ENCODE measurements at places on chromosomes 4 and X.

GRCh38 chr4:113955948-113956347, 23.5 kb downstream of the ARSJ start:
- DNase-seq = no peak

DNA sequence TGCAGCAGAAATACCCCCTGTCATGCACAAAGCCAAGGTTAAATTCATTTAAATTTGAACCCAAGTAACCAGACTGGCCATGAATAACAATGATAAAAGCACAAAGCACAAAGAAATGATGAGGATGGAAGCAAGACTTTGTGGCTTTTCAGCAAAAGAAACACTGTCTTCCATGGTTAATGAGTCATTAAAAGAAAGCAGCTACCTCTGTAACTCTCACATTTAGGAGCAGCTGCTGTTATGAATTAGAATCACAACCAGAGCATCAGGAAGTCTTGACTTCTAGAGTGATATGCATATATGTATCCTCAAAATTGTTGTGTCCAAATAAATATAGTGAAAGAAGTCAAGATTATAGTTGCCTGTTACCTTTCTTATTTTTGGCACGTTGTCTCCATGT, 70.7 kb upstream of the RPS6KA6 start:
- DNase-seq = no peak

- no peak for DNase-seq
These were observed 69.4 kb downstream of the PABPC4L start for GRCh38 chr4:134132086-134132783.

- DNase-seq = no peak
These were observed 584.2 kb downstream of the SPRY1 start for GRCh38 chr4:123980736-123981300.

DNA sequence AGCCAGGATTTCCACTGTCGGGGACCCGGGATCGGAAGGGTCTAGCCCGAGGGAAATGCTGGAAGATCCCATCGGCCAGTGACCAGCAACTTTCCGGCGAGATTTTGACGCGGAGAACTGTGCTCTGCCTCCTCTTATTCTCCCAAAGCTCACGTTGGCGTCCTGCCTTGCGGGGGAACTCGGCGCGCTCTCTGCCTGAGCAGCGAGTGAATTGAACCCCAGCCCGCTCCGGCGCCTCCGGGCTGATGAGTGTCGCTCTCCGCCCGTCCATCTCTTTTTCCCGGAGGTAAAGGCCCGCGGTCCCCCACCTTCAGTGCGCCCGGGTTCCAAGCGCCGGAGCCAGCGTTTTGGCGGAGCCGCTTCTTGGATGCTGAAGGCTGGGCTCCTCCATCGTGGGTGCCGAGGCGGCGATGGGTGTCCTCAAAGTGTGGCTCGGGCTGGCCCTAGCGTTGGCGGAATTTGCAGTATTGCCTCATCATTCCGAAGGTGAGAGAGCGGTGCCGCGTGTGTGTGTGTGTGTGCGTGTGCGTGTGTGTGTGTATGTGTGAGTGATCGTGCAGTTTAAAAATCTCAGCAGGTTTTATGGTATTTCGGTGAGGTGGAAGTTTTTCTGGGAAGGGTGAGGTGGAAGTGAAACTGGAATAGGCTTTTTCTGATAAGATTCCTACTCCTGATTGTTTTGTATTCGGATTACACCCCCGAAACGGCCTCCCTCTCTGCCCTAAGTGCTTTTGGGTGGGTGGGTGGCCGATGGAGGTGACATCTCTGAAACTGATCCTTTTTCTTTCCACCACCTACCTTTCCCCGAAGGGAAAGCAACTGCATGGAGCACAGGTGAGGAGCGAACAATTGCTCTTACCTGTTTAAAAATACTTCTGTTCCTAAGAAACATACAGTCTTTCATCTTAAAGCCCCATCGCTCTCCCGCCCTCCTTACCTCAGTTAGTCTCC, 752 bp downstream of the FRAS1 start:
- peak; percentile 8 for DNase-seq

DNA sequence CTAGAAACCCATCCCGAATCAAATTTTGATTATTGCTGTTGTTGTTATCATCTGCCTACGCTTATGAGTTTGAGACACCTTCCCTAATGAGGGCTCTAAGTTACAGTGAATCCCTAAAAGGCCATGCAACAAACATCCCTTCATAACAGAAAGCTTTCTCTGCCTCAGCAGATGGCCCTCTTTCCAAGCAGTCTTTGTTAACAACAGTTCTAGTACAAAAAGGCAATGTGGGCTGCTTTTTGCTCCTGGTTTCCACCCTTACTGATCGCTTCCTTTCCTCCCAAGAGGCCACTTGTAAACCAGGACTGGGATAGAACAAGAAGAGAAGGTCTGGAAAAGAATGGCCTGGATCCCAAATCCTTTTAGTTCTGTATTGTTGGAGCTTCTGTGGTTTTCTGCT, 24.2 kb downstream of the GPC4 start:
- DNase-seq = no peak

- DNase-seq = no peak
These were observed 215.5 kb downstream of the SPATA18 start for GRCh38 chr4:52266537-52267137.

DNA sequence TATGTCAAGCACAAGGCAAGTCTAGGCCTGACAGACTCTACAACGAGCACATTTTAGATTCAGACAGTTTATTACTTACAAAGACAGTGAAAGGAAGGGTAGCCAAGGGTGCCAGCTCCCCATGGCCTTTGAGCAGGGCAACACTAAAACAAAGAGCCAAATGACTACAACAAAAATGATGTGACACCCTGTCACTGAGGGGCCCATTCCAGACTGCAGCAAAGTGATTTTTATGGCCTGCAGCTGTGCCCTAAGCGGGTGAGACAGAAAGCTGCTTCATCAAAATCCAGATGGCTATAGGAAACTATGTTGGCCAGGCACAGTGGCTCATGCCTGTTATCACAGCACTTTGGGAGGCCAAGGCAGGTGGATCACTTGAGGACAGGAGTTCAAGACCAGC, 13.4 kb upstream of the RP2 start:
- DNase-seq = no peak

Data from stimulated activated naive CD4-positive, alpha-beta T cell treated with Interleukin-2 at 50 U/mL for 16 hours (primary cell).